ENCODE measurements at places on chromosomes 4 and X.

DNA sequence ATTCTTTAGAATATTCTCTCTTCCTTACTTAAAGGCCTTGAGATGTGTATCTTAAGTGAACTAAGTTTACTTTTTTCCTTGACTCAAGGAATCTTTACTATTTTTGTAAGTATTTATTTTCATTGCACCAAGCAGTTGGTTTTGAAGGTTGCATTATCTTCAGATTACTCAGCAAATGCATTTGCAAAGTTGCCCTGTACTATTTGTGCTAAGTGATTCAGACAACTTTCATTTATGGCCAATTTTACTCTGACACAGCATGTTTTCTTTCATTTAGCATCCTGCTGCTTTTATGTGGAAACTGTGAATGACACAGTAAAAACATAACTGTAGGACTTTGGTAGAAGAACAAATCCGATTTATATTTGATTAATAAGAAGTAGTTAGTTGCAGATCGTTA, 191.0 kb downstream of the CCSER1 start:
- H3K27ac ChIP-seq: no peak overlapping the region
- DNase-seq: no peak
- no peak overlapping the region for H3K4me3 ChIP-seq
- H3K4me1 ChIP-seq: no peaks in the 10 kb centered on the region

- H3K4me1 ChIP-seq: peaks cover 4% of the 10 kb centered on the region
- no peak overlapping the region for H3K27ac ChIP-seq
- DNase-seq: no peak
- H3K27me3 ChIP-seq: peaks cover 46% of the 10 kb centered on the region
- no peak overlapping the region for H3K4me3 ChIP-seq
Measured at GRCh38 chrX:19866626-19867410, 20.6 kb downstream of the SH3KBP1 start.

DNA sequence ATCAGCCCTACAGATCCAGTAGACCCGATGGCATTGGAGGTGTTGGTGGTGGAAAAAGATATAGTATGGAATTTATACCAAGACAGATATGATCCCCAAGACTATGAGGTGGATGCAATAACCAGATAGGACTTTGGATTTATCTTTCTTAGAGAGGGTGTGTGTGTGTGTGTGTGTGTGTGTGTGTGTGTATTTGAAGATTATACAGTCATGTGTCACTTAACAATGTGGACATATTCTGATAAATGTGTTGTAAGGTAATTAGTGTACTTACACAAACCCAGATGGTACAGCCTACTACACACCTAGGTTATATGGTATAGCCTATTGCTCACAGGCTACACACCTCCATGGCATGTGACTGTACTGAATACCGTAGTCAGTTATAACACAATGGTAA, 24.4 kb upstream of the TAB3 start:
- DNase-seq: no peak
- H3K4me3 ChIP-seq: no peak overlapping the region
- no peaks in the 10 kb centered on the region for H3K36me3 ChIP-seq
- H3K27ac ChIP-seq: no peak overlapping the region
- no peaks in the 10 kb centered on the region for H3K27me3 ChIP-seq

DNA sequence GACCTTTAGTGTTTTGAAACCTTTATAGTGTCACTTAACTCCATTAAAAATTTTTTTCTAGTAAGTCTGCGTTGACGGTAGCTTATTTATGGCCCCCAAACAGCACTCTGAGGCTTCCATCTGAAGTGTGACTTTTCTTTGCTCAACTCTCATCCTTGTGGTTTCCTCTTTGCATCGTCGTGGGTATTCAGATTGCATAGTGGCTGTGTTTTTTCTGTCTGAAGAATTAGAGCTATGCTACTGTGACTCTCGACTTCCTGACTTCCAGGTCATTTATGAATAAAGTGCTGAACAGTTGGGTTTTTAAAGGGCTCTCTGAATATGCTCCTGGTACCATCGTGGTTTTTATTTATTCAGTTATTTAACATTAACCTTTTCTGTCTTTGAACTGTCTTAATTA, 44.9 kb downstream of the JADE1 start:
- no peak overlapping the region for H3K4me3 ChIP-seq
- H3K27me3 ChIP-seq: no peaks in the 10 kb centered on the region
- DNase-seq: no peak
- H3K27ac ChIP-seq: no peak overlapping the region
- peaks cover 24% of the 10 kb centered on the region for H3K4me1 ChIP-seq

DNA sequence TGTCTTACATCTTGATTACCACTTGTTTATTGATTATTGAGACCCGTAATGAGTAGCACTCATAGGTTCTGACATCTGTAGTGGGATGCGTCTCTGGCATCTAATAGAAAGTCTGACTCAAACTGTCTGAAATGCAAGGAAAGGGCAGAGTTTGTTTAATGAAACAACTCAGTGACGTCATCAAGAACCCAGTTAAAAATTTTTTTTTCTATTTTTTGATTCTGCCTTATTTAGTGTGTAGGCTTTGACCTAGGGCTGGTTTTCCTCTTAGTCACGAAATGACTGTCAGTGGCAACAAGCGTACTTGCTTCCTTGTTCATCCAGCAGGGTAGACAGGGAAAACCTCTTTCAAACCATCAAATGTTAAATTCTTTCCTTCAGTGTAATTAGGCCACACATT, 3.1 kb upstream of the CDKL5 start:
- no peak overlapping the region for H3K27ac ChIP-seq
- no peak overlapping the region for H3K4me3 ChIP-seq
- H3K4me1 ChIP-seq: no peaks in the 10 kb centered on the region
- H3K36me3 ChIP-seq: no peaks in the 10 kb centered on the region
- no peak for DNase-seq

DNA sequence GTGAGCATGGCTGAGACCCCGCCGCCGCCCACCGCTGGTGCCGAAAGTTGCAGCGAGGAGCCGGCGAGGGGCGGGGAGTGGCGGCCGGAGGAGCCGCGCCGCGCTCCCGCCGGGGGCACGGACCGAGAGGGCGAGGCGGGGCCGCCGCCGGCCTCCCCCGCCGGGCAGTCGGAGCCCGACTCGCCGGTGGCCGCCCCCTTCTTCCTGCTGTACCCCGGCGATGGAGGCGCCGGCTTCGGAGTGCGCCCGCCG, 16.5 kb downstream of the UTP3 start:
- no peaks in the 10 kb centered on the region for H3K27me3 ChIP-seq
- no peak for DNase-seq
- H3K4me1 ChIP-seq: peaks cover 6% of the 10 kb centered on the region
- peak overlapping the region; percentile 73 for H3K4me3 ChIP-seq
- H3K36me3 ChIP-seq: no peaks in the 10 kb centered on the region
- H3K27ac ChIP-seq: peak overlapping the region; percentile 94

- H3K27ac ChIP-seq: no peak overlapping the region
- no peaks in the 10 kb centered on the region for H3K36me3 ChIP-seq
- no peak overlapping the region for H3K4me3 ChIP-seq
- DNase-seq: peak; percentile 67
- no peaks in the 10 kb centered on the region for H3K27me3 ChIP-seq
Measured at GRCh38 chr4:38387348-38387747, 276.7 kb upstream of the KLF3 start.

DNA sequence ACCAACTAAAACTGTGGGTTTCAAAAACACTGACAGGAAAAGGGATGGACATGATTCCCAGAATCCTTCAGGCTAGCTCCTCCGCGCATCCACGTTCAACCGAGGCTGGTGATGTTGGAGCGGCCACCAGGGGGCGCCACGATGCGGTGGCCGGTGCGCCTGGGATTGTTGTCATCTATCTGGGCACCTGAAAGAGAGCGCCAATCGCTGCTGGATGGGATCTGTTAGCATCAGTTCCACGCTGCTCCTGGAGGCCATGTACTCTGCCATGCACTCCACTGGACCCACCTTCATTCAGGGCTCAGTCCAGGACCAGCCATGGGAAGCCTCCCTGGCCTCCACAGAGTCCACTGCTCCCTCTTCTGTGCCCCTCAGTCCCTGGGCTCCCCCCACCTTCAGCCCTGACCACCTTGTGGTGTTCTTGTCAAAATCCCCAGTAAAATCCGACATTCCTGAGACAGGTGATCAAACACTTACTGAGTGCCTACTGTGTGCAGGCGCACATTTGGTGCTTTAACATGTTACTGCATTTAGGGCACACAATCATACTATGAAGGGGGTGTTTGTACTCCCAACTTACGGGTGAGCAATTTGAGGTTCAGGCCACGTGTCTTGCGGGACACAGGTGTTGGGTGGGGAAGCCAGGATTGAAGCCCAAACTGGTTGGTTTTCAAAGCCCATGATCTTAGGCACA, 71.1 kb downstream of the CRMP1 start:
- H3K27ac ChIP-seq: no peak overlapping the region
- H3K4me3 ChIP-seq: no peak overlapping the region
- H3K36me3 ChIP-seq: peaks cover 77% of the 10 kb centered on the region
- DNase-seq: no peak
- H3K27me3 ChIP-seq: no peaks in the 10 kb centered on the region
- no peaks in the 10 kb centered on the region for H3K4me1 ChIP-seq

DNA sequence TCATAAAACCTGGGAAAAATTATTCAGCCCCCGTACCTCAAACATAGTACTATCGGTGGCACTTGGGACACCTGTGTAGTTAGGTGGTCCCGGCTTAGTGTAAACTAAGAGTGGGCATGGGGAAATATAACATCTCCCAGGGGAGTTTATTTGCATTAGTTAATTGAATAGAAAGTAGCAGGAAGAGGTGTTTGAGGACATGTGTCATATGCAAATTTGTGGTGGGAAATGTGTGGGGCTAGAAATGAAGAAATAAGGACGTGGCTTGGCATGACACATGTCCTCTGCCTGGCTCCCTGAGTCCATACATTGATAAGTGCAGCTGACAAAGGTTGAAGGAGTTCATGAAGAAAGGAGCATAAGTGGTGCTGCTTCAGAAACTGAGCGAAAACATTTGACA, 483.6 kb downstream of the SH2D1A start:
- no peaks in the 10 kb centered on the region for H3K36me3 ChIP-seq
- no peak overlapping the region for H3K27ac ChIP-seq
- H3K4me3 ChIP-seq: no peak overlapping the region

- no peaks in the 10 kb centered on the region for H3K27me3 ChIP-seq
- no peak for DNase-seq
- H3K36me3 ChIP-seq: no peaks in the 10 kb centered on the region
- H3K4me1 ChIP-seq: no peaks in the 10 kb centered on the region
Measured at GRCh38 chr4:35818520-35818919, 425.8 kb downstream of the ARAP2 start.

- no peak overlapping the region for H3K4me3 ChIP-seq
- no peak for DNase-seq
- H3K4me1 ChIP-seq: peaks cover 6% of the 10 kb centered on the region
- H3K27me3 ChIP-seq: peaks cover 23% of the 10 kb centered on the region
- no peaks in the 10 kb centered on the region for H3K36me3 ChIP-seq
Measured at GRCh38 chrX:39050427-39050826, 249.2 kb downstream of the MID1IP1 start.

DNA sequence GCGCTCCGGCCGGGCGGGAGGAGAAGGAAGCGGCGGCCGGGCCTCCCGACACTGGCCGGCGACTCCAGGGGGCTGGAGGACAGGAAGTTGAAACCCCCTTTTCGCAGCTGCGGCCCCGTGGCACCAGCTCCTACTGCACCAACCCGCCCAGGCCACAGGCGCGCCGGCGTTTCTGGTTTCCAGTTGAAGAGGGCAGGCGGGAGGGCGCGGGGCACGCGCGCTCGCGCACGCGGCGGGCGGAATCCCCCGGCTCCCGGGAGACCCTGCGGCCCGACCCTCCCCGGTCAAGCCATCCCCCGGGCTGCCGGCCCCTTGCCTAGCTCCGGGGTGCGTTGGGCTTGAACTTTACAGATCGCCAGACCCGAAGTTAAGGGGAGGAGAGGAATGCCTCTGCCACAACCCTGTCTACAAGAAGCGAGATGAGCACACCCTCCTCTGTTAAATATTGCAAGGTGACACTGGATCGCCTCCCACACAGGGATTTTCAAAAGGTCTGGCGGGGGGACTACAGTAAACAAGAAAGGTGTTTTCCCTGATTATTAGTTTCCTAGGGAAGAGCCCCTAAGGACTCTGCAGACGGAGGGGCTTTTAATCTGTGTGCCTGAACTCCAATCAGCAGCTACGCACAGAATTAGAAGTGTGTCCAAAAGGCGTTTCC, 1.4 kb downstream of the ELOVL6 start:
- peak overlapping the region; percentile 92 for H3K27ac ChIP-seq
- H3K4me1 ChIP-seq: peaks cover 15% of the 10 kb centered on the region
- peaks cover 4% of the 10 kb centered on the region for H3K27me3 ChIP-seq
- DNase-seq: no peak

- H3K4me3 ChIP-seq: no peak overlapping the region
- DNase-seq: no peak
- H3K4me1 ChIP-seq: no peaks in the 10 kb centered on the region
Measured at GRCh38 chrX:48726596-48726995, 30.1 kb downstream of the SUV39H1 start.

DNA sequence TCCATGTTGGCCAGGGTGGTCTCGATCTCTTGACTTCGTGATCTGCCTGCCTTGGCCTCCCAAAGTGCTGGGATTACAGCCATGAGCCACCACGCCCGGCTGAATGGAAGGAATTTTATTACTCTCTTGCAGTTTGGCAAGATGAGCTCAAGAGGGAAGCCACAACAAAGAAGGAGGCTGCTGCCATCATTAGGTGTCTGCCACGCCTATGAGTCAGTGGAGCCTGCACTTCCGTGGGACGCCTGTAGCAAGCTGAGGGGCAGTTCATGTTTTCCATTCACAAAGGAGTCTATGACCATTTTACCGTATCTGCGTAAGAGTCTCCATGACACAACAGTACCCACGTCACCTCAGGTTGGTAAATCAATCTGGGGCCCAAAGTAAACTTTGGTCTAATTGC, 51.2 kb upstream of the CHRNA9 start:
- no peaks in the 10 kb centered on the region for H3K36me3 ChIP-seq
- no peaks in the 10 kb centered on the region for H3K4me1 ChIP-seq
- no peaks in the 10 kb centered on the region for H3K27me3 ChIP-seq
- no peak for DNase-seq
- H3K4me3 ChIP-seq: no peak overlapping the region

GRCh38 chrX:9566150-9566621, 101.3 kb downstream of the TBL1X start:
- H3K4me1 ChIP-seq: peaks cover 14% of the 10 kb centered on the region
- no peaks in the 10 kb centered on the region for H3K36me3 ChIP-seq
- H3K27me3 ChIP-seq: peaks cover 8% of the 10 kb centered on the region

DNA sequence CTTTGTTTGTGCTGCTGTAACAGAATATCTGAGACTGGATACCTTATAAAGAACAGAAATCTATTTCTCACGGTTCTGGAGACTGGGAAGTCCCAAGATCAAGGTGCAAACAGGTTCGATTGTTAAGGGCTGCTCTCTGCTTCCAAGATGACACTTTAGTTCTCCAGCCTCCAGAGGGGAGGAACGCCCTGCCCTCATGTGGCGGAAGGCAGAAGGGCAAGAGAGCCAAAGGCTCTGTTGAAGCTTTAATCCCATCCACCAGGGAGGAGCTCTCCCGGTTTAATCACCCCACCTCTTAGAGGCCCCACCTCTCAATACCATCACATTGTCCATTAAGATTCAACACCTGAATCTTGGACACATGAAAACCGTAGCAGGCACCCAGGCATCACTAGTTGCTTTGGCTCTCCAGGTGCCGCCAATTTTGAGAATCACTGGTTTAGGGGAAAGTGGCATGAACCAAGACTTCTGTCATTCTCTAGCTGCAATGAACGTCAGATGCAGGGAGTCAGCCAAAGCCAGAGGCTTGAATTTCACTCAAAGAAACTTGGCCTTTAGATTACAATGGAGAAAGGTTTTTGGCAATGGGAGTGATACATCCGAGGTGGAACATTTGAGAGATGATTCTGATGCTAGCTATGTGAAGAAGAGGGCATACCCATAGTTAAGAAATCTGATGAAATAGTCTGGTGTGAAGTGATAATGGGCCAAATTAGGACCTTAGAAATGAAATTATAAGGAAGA, 15.7 kb downstream of the FHL1 start:
- H3K4me1 ChIP-seq: peaks cover 5% of the 10 kb centered on the region
- peaks cover 25% of the 10 kb centered on the region for H3K27me3 ChIP-seq
- no peaks in the 10 kb centered on the region for H3K36me3 ChIP-seq
- H3K27ac ChIP-seq: no peak overlapping the region
